Stimulated activated CD4-positive, alpha-beta T cell treated with anti-CD3 and anti-CD28 coated beads, Interleukin-12 subunit alpha, Interleukin-12 subunit beta, amount 100 ng/mL, for 4 hours (primary cell): ENCODE measurements at places on chromosomes 3 and 15.

DNA sequence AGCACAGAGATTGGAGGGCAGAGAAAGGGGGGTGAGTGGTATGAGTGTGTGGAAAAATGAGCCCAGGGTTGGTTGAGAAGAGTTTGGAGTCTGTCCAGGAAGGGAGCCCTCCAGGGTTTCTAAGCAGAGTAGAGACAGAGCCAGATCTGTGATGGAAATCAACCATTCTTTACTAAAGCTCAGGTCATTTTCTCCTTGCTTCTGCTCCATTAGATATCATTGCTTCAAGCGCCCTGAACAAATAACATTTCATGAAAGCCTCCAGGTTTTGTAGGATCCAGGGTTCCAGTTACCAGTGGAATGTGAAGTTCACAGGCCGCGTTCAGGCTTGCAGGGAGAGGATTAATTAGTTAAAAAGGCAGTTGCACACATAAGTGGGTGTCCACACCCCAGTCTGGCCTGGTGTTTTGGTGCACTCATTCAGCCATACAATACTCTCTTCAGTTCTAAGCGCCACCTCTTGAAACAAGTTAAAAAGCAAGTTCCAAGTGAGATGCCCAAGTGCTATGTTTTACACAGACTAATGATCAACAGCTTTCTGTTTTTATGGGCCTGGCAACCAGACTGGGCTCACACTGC is 16.4 kb upstream of the BOC start:
- DNase-seq, result no peak

DNA sequence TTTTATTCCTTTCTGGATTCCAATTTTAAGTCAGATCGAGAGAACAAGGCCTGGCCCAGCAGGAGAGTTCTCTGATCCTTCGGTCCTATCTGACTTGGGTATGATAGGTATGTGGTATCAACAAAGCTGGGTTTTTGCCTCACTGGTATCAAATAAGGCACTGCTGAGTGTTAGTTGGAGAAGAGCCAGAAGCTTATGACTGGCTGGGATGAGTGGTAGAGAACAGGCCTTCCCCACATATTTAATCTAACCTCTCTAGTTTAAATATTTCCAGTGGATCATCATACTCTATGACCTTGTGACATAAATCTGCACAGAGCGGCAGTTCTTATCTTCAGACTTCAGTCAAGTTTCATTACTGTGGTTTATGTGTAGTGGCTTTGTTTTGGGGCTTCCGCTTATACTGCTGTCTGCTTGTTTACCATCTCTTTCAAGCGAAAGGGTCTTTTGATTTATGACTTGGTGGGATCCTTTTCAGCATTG is 164.5 kb downstream of the PTPRG start:
- DNase-seq, result no peak

DNA sequence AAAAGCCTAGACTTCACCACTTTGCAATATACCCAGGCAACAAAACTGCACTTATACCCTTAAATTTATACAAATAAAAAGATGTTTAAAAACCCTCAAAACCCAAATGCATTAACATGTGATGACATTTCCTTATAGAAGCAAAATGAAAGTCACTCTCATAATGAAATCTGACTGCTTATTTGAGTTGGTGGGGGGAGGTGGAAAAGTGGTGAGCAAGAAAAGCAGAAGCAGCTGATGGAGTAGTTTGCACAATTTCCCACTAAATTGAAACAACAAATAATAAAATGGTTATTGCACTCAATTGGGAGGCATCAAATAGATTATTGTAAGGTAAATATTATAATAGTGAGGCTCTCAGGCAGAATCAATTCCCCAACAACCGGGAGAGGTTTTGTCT is 54.0 kb upstream of the GADL1 start:
- no peak for DNase-seq

DNA sequence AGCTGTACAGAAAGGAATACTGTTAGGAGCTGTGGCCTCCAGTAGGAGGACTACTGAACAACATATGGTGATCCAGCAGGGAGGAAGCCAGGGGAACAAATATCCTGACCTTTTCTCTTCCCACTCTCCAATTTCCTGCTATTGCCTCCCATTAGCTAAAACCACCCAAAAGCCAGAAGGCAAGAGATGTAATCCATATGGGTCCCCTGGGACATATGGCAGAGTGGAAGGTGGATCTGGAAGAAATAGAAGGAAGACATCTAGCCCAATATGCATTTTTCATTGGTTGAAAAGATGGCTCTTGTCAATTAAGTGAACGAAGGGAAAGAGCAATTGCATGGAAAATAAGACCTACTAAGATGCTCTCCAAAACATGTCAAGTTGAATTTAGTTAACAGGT is 167.2 kb downstream of the CNTN3 start:
- no peak for DNase-seq

GRCh38 chr15:42457445-42458442 is 33.2 kb downstream of the ZNF106 start:
- DNase-seq, result no peak

DNA sequence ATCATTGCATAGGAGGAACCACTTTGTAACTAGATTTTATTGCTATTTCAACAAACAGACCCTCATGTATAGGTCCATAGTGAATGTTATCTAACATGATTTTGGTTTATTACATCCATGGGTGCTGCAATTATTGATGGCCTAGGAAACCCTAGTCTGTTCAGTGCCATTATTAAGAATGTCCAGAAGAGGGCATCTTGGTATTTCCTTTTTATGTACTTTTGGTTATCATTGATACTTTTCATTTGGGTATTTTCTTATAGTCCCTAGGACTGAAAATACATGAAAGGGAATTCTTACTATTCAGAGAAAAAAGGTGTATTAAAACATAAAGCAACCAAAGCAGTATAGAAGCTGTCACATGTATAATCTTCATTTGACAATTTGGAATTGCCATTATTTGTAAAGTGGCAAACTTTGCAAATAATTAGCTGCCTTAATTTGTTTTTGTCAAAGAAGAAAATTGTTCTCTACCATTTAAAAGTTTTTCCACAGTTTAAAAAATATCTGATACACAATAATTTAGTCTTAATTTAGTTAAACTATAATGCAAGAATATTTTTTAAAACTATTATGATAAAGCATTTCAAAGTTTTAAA is 48.7 kb downstream of the CNOT10 start:
- DNase-seq, result no peak

- DNase-seq, result no peak
These were observed 204.8 kb upstream of the TSC22D2 start for GRCh38 chr3:150203273-150203672.

DNA sequence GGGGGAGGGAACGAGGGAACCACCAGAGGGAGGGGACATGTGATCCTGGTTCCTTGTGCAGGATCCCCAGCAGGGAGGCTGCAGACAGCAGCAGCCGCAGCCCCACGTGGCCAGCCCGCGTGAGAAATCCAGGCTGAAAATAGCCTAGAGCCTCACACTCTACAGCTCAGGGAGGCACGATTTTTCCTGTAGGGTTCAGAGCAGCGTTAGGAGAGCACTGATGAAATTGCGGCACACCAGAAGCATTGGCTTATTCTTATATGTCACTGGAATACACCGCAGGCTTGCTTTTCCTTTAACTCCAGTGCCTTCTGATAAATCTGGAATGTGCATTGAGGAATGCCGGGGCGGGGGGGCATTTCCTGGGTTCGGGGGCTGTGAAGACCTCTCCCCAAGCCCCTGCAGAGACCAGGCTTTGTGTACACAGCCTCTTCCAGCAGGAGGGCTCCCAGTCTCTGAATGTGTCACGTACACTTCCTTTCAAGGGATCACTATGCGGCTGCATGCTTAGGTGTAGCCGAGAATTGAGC is 193.0 kb downstream of the ATP10A start:
- no peak for DNase-seq

DNA sequence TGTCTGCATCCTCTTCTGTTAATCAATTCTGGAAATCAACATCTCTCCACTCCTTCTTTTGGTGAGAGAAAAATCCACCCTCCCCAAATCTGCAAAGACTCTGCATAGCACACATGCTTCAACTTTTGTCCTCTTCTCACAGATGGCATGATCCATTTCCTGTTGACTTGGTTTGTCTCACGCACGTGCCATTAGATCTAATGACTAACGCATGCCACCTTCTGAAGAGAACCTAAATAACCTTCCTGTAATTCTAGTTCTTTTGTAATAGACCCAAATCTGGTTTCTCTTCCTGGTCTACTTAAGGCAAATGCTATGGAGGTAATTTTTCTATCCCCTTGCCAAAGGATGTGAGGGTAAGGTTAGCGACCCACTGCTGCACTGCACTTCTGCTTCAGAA is 51.0 kb upstream of the ATOSA start:
- DNase-seq, result peak; percentile 3

DNA sequence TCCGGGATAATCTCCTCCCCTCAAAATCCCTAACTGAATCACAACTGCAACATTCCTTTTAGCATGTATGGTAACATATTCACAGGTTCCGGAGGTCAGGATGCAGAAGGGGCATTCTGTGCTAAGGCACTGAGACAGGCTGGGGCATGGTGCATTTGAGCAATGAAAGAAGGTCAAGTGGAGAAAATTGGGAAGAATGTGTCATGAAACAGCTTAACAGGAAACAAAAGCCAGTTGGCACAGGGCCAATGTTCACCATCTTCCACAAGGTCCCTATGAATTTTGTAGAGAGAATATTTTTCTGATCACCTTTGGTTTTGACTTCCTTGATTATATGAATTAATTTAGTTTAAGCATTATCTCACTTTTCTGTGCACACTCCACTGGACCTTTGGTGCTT is 587.7 kb upstream of the NR2F2 start:
- DNase-seq, result no peak

GRCh38 chr3:13085846-13086179 is 12.6 kb upstream of the IQSEC1 start:
- no peak for DNase-seq

GRCh38 chr3:40969756-40970466 is 229.4 kb upstream of the CTNNB1 start:
- no peak for DNase-seq

GRCh38 chr3:53342353-53342752 is 5.0 kb downstream of the DCP1A start:
- no peak for DNase-seq

GRCh38 chr3:31448035-31448881 is 84.5 kb upstream of the STT3B start:
- no peak for DNase-seq

GRCh38 chr15:87547470-87548181 is 708.9 kb downstream of the NTRK3 start:
- no peak for DNase-seq

GRCh38 chr3:14508966-14509795 is 31.0 kb downstream of the GRIP2 start:
- DNase-seq, result peak; percentile 72

DNA sequence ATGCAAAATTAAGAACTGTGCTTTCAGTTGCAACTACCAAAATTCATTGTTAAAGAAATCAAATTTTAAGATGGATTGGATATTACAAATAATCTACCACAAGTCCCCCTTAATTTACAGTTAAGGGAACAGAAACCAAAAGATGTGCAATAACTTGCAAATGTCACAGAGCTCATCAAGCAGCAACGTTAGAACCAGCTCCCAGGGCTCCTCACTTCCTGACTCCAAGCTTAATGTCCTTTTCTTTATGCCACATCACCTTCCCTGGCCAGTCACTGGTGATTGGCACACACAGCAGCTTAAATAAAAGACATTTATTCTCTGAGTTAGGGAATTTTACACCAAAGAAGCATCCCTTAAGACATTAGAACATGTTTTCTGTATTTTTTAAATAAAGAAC is 159.7 kb downstream of the RSL24D1 start:
- DNase-seq, result no peak

DNA sequence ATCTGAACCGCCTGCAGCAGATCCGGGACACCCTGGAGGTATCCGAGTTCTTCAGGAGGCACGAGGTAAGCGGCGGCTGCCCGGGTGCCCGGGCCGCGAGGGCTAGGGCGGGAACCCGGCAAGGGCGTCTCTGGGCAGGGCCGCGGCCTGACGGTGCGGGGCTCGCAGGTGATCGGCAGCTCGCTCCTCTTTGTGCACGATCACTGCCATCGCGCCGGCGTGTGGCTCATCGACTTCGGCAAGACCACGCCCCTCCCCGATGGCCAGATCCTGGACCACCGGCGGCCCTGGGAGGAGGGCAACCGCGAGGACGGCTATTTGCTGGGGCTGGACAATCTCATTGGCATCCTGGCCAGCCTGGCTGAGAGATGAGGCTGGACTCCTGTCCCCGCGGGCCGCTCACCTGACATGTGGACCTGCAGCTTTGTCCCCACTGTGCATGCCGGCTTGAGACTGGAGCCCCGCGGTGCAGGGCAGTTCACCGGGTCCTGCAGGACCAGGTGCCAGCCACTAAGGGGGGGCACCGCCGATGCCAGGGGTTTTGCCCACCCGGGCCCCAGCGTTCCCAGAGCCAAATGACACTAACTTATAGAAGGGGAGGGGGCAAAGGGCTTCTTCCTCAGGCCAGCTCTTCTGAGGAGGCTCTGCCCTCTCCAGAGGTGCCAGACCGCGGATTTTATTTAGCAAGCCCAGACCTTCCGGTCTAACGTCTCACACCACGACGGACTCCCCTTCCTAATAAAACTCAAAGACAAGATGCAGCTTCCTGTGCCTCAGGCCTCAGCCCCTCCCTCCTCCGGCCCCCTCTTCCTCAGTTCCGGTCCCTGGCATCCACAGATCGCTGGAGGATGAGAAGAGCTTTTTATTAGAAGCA is 9.4 kb downstream of the ITPKA start:
- no peak for DNase-seq

- DNase-seq, result no peak
These were observed 186.9 kb downstream of the OPA1 start for GRCh38 chr3:193779933-193780332.

DNA sequence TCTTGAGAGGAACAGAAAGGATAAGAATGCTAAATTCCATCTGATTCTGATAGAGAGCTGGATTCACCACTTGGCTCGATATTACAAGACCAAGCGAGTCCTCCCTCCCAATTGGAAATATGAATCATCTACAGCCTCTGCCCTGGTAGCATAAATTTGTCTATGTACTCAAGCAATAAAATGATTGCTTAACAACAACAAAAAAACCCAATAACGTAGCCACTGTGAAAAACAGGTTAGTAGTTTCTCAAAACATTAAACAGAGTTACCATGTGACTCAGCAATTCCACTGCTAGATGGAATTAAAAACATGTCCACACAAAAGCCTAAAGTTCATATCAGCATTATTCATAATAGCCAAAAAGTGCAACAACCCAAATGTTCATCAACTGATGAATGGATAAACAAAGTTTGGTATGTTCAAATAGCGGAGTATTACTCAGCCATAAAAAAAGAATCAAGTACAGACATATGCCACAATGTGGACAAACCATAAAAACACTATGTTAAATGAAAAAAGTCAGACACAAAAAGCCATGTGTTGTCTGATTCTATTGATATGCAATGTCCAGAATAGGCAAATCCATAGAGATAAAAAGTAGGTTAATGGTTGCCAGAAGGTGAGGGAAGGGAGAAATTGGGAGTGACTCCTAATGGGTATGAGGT is 16.8 kb downstream of the BCL2L10 start:
- DNase-seq, result no peak

GRCh38 chr15:50228866-50229265 is 36.7 kb downstream of the HDC start:
- DNase-seq, result no peak

- peak; percentile 34 for DNase-seq
These were observed 17.9 kb downstream of the TMEM43 start for GRCh38 chr3:14142567-14143270.

- no peak for DNase-seq
These were observed 12.7 kb downstream of the ZBTB38 start for GRCh38 chr3:141380987-141381386.

GRCh38 chr3:123587401-123587800 is 2.5 kb upstream of the HACD2 start:
- DNase-seq, result no peak

- DNase-seq, result no peak
These were observed 13.4 kb downstream of the ITPR1 start for GRCh38 chr3:4506559-4507023.
